ENCODE measurements at places on chromosomes 5 and 9.

- DNase-seq, result no peak
These were observed 84.3 kb downstream of the RAI14 start for GRCh38 chr5:34740389-34740806.

DNA sequence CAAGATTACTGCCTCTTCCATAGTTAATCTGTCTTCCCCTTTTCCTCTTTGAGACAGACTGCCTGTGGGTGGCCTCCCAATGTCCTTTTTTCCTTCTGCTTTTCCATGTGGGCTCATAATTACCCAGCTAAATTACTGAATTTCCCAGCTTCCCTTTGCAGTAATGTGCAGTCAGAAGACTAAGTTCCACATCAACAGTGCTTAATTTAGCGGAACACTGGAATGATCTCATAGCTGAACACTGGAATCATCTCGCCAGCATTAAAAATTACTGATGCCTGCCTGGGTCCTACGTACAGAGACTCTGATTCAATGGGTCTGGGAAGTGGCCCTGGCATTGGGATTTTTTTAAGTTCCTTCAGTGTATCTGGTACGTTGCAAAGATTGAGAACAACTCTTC is 84.3 kb downstream of the DNAH5 start:
- no peak for DNase-seq

DNA sequence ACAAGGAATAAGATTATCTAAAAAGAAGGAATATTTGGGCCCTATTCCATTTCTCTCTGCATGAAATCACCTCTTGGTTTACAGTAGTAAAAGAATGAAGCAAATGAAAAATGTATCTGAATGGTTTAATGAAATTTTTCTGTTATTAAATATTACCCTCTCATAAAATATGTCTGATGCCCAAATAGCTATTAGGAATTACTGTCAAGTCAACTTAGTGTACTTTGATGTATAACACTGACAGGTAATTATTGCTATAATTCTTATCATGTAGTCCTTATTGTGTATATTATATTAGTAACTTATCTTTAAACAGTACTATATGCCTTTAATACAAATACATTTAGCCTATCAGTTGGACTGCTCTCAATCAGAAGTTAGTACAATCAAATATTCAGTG is 8.4 kb downstream of the MYOT start:
- no peak for DNase-seq

DNA sequence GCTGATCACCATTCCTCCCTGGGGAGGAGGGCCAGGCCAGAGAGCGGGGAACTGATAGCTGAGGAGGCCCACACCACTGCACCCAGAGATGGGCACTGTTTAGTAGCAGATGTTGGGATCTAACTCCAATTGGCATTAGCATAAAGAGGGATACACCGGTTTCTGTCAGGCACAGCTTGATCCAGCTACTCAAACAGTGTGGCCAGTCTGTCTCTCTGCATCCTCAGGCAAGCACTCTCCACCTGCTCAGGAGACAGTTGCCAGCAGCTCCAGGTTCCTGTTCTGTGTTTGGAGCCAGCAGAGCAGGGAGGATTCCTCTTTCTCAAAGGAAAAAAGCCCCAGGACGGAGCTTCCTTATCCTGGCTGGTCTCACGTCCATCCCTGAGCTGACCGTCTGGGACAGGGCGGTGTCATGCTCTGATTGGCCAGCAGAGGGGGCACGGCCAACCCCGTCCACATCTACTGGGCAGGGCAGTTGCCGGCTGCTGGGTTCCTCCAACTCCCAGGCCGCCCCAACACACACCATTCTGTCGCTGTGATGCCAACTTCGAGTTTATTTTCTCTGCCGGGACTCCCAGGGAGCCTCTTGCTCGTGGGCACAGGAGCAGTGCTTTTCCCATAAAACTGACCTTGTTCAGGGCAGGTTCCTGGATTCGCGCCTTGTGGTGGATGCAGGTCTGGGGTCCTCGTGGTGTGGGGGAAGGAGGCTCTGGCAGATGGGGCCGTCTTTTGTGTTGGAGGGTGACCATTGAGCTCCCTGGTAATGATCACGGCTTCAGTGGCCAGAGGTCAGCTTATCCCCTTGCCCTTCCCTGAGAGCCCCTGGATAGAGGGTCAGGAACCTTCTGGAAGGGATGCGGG is 47.9 kb downstream of the COL5A1 start:
- no peak for DNase-seq

GRCh38 chr9:11149065-11149464 is 536.3 kb upstream of the PTPRD start:
- DNase-seq, result no peak

- DNase-seq, result no peak
These were observed 51.1 kb downstream of the KLF4 start for GRCh38 chr9:107438211-107439031.

GRCh38 chr5:150118561-150119229 is 32.3 kb upstream of the CSF1R start:
- DNase-seq, result no peak

- DNase-seq, result no peak
These were observed 17.2 kb upstream of the DELE1 start for GRCh38 chr5:141906517-141906916.
